ENCODE measurements at places on chromosomes 5 and 9. TPM values are rescaled to one million over a fixed set of nuclear protein-coding genes. Genes with fewer than 3 reads are reported as not detected.

TEK gene
- 8.3 TPM for total RNA-seq

RMRP gene
- total RNA-seq: 88,726 TPM

CDH9 gene
- total RNA-seq: not detected

FRMD3 gene
- total RNA-seq: 0.36 TPM

GRCh38 chr5:113266913-113267227, 167.9 kb downstream of the TSSK1B start:
- H3K27me3 ChIP-seq: no peaks in the 10 kb centered on the region
- no peak overlapping the region for H3K4me3 ChIP-seq
- no peak overlapping the region for H3K27ac ChIP-seq
- DNase-seq: no peak
- H3K36me3 ChIP-seq: no peaks in the 10 kb centered on the region

GRCh38 chr5:164185000-164185399, 679.6 kb downstream of the MAT2B start:
- H3K4me1 ChIP-seq: peaks cover 10% of the 10 kb centered on the region
- H3K4me3 ChIP-seq: no peak overlapping the region
- H3K27ac ChIP-seq: no peak overlapping the region
- no peak for DNase-seq
- H3K27me3 ChIP-seq: no peaks in the 10 kb centered on the region

GRCh38 chr5:38267372-38267771, 9.0 kb downstream of the EGFLAM start:
- peaks cover 25% of the 10 kb centered on the region for H3K27me3 ChIP-seq
- DNase-seq: no peak
- H3K36me3 ChIP-seq: no peaks in the 10 kb centered on the region
- no peaks in the 10 kb centered on the region for H3K4me1 ChIP-seq
- H3K4me3 ChIP-seq: no peak overlapping the region

GRCh38 chr9:81896070-81896469, 32.2 kb upstream of the SPATA31D4 start:
- no peaks in the 10 kb centered on the region for H3K4me1 ChIP-seq
- H3K4me3 ChIP-seq: no peak overlapping the region
- DNase-seq: no peak
- no peaks in the 10 kb centered on the region for H3K27me3 ChIP-seq
- no peaks in the 10 kb centered on the region for H3K36me3 ChIP-seq

DNA sequence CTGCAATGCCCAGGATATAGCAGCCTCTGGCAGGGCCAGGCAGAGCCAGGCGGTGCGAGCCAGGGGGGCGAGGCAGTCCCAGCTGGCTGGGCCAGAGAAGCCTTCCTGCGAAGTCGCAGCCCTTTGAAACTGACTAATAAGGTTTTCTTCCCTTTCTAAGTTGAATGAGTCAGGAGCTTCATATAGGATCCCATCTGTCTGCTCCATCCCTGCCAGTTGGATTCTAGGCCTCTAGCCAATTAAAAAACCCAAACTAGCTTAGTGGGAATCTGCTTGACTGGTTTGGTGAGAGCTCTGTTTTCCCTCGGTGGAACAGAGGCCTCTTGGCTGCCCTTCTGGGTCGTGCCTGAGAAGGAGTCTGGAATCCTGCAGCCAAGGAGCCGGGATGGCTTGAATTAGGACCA, 70.1 kb upstream of the RAPGEF1 start:
- peaks cover 42% of the 10 kb centered on the region for H3K27me3 ChIP-seq
- peak; percentile 92 for DNase-seq
- no peaks in the 10 kb centered on the region for H3K4me1 ChIP-seq
- H3K27ac ChIP-seq: no peak overlapping the region
- no peak overlapping the region for H3K4me3 ChIP-seq

GRCh38 chr5:14463629-14464028, 118.0 kb upstream of the OTULINL start:
- peak overlapping the region; percentile 84 for H3K27ac ChIP-seq
- no peaks in the 10 kb centered on the region for H3K27me3 ChIP-seq
- peak; percentile 93 for DNase-seq
- H3K4me3 ChIP-seq: no peak overlapping the region

GRCh38 chr5:133361922-133362321, 250.4 kb downstream of the FSTL4 start:
- no peaks in the 10 kb centered on the region for H3K4me1 ChIP-seq
- no peak overlapping the region for H3K4me3 ChIP-seq
- H3K27me3 ChIP-seq: peaks cover 14% of the 10 kb centered on the region
- H3K27ac ChIP-seq: no peak overlapping the region

DNA sequence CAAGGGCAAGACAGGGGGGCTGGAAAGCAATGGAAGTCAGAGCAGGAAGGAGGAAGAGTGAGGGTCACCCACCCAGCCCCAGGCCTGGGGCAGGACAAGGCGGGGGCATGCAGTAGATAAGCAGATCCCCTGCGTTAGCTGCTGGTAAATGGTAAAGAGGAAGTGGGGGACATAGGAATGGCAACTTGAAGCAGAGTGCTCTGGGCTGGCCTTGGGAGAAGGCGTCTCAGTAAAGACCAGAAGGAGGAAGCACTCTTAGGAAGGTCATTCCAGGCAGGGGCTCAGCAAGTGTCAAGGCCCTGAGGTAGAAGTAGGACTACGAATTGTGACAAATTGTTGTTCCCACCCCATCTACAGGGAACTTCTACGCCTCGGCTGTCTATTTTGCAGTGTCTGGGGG, 15.1 kb downstream of the TCOF1 start:
- H3K27me3 ChIP-seq: no peaks in the 10 kb centered on the region
- peaks cover 83% of the 10 kb centered on the region for H3K36me3 ChIP-seq
- DNase-seq: peak; percentile 22
- no peak overlapping the region for H3K27ac ChIP-seq
- no peak overlapping the region for H3K4me3 ChIP-seq
